GM12892 (cell line): ENCODE measurements at places on chromosomes 3 and 15.

DNA sequence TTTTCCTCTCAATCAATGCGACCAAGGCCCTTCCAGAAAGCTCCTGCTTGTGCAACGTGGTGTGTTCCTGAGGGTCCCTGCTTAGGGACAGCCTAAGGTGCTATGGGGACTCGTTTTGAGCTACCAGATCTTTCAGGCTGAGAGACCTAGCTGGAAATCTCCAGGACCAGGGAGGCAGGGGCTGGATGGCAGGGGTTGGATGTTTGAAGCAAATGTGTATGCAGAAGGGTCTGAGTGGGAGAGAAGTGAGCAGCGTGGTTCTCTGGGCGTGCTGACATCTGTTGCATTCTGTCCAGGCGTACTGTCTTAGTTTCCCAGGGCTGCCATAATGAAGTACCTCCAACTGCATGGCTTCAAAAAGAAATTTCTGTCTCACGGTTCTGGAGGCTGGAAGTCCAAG lies 31.7 kb upstream of the SLCO2A1 start:
- no peak for DNase-seq

DNA sequence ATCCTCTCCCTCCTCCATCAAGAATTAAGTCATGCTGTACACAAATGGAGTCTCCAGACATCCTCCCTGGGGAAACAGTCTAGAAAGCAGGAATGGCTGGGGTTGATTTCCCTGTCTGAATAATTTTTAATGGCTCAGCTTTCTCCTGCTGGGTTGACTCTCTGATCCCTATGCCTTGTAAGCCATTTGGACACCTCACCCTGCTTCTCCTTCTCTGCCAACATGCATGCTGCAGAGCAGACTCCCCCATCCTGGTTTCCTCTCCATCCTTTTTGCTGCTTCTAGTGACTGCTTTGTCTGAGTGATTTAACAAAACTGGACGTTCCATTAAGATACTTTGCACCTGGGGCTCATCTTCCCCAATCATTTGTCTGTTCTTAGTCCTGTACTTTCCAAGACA lies 22.2 kb downstream of the SV2B start:
- DNase-seq = no peak

DNA sequence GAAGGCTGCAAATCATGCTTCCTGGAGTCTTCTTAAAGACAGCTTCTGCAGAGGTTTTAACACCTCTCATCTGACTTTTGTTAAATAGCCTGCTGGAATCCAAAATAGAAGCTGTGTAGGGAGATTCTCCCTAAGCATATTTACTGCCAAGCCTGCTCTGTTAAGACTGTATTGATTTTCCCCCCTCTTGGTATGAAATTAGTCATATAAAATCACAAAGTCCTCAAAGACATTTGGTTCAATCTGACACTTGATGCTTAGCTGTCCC lies 94.6 kb downstream of the ITPR1 start:
- no peak for DNase-seq

DNA sequence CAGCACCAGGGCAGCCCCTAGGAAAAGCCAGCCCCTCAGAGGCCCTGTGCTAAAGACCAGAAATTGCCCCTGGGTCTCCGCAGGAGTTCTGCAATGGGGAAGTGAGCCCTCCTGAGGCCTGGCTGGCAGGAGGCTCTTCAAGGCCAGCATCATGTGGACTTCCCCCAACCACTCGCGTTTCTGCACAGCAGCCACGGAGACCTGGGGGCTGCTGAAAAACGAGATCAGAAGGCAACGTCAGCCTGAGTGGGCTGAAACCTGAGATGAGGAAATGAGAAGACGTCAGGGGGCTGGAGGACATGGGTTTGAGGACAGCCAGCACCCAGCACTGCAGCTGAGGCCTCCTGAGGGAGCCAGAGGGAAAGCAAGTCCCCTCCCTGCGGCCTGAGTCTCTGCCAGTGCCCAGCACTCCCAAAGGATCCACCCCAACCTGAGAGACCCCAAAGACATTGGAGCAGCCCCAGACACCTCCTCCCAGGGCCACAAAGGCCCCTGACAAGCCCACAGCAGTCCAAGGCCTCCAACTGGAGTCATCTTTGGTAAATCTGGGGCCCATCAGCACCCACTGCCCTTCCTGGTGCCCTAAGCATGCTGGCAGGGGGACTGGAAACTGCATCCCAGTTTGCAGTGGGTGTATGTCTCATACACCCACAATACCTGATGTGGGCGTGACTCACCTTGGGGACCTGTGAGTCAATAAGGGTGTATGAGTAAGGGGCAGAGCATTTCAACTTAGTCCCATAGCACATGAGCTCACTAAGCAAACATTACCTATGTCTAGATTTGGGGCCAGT lies 29.2 kb upstream of the CYP11A1 start:
- DNase-seq = peak; percentile 77

DNA sequence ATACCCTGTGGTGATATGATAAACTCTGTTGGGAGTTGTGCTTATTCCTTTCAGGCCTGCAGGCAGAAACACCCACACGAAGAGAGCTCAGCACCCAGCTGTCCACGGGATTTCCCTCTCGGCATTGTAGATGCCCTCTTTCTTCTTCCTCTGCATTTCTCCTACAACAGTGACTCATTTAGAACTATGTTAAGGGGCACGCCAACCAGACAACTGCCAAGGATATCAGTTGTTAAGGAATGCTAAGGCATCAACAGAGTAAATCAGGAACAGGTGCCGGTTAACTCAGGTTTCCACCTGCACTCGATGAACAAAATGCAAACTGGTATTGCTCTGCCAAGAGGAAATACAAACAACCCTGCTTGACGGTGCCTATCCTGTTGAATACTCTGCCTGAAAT lies 270.0 kb upstream of the PEX5L start:
- DNase-seq = no peak

DNA sequence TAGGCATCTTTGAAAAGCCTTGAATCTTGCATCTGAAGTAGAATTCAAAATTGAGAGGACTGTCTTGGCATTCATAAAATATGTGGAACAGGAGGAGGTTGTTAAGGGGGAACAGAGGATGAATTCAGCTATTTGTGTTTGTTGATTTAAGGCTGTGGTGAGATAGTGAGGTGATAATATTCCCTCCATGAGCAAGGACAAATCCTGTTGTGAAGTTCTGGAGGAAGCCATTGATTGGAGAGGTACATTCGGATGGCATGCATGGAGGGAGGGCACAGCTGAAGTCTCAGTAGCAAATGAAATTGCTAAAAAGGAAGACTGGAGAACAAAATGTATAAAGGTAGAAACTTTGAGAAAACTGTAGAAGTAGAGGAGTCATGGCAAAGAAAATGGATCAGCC lies 443.8 kb downstream of the NLGN1 start:
- no peak for DNase-seq

DNA sequence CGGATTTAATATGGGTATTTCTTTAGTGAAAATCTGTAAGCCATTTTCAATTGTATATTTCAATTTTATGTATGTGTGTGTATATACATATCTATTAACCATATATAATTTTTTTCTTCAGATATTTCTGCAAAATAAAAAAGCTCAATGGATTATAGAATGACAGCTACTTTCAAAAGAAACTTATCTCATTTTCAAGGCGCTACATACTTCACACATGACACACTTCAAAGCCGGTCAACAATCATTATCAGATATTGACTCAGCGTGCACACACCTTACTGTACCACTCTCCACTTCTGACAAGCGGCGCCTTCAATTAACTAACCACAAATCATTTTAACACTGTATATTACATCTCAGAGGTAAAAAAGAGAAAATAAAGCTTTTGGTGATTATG lies 39.6 kb downstream of the ATP13A3 start:
- DNase-seq = no peak

DNA sequence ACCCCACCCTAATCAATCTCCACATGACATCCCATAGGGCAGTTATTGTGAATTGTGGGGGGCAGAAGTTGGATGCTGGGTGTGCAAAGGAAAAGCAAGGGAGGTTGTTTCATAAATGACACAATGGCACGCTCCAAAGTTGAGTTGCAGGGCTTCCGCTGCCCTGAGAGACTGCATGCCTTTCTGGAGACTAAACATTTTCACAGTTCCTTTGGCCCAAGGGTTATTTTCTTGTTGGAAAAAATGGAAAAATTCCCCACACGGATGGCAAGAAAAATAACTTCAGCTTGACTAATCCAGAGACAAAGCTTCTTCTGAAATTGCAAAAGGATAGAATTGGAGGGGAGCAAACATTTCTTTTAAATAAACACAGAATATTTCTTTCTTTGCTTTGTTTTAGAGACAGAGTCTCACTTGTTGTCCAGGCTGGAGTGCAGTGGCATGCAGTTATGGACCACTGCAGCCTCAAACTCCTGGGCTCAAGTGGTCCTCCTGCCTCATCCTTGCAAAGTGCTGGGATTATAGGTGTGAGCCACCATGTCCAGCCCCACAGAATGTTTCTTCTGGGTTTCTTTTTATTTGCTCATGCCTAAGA lies 19.1 kb upstream of the TPM1 start:
- DNase-seq = no peak

GRCh38 chr3:62238431-62238830 lies 134.9 kb downstream of the FEZF2 start:
- no peak for DNase-seq

DNA sequence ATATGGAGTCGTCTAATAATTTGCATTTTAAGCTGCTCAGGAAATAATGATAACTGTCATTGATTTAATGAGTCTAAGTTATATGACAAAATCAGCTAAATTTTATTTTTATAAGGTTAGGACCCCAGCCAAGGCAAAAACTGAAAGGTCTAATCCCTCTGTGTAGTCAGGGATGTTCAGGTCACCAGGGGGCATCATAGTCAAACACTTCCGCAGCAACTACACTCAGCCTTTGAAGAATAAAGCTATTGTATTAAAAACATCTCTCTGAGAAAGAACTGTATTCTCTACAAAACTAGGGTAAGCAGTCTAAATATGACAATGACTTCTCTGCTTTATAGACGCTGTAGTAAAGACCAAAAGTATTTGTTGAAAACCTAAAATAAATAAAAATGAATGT lies 15.0 kb downstream of the INTS14 start:
- no peak for DNase-seq

DNA sequence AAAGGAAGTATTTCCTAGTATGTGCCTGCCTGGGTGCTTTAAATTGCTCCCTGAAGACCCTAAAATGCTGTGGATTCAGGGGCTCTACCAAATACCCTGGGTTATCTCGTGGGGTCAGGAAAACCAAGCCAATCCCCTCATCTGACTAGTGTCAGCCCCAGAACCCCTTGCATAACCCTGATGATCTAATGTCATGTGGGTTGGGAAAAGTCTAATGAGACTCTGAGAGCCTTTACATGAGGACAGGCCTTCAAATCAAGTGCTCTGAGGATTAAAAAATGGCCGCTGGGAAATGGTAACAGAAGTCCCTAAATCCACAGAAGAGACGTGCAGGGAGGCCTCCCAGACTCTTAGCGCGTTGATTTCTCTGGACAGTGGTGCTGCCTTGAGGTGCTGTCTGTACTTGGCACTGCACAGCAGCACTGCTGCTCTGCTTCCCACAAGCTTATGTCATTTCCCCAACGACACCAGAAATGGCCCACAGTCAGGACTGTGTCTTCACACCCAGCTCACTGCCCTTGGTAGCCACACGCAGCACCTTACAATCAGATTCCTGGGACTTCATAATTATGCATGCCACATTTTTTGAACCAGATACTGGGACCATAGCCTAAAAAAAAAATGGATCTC lies 16.6 kb downstream of the EIF4E3 start:
- no peak for DNase-seq

GRCh38 chr3:177516158-177517011 lies 319.1 kb upstream of the TBL1XR1 start:
- DNase-seq = no peak

- no peak for DNase-seq
Measured at GRCh38 chr3:39910826-39911464, 101.5 kb downstream of the MYRIP start.

GRCh38 chr3:197283045-197283444 lies 15.4 kb downstream of the DLG1 start:
- DNase-seq = no peak
